ENCODE measurements at places on chromosomes 12 and 14.

- DNase-seq, result no peak
Observed at GRCh38 chr14:31026077-31026449, at the start of gene STRN3. Gene STRN3 (minus strand): TSS chr14:31026379. CDS start chr14:31026185, 194 bp downstream.

DNA sequence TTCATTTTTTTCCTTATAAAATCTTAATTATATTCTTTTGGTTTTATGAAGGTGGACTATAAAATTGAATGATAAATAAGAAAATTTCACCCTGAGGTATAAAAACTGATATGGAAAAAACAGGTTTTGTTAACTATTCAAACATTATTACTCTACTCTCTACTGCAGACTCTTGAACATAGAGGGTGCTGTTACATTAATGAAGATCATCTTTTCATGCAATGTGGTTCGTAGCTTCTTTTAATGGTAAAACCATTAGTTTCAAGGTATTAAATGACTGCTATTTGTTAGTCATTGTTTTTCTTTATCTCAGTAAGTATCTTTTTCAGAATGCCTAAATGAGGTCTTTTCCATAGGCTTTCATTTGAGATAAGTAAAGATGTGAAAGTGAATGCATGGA, 510.4 kb downstream of the SLC16A7 start:
- DNase-seq, result no peak

GRCh38 chr12:72869024-72869423, 596.9 kb downstream of the TRHDE start:
- no peak for DNase-seq

DNA sequence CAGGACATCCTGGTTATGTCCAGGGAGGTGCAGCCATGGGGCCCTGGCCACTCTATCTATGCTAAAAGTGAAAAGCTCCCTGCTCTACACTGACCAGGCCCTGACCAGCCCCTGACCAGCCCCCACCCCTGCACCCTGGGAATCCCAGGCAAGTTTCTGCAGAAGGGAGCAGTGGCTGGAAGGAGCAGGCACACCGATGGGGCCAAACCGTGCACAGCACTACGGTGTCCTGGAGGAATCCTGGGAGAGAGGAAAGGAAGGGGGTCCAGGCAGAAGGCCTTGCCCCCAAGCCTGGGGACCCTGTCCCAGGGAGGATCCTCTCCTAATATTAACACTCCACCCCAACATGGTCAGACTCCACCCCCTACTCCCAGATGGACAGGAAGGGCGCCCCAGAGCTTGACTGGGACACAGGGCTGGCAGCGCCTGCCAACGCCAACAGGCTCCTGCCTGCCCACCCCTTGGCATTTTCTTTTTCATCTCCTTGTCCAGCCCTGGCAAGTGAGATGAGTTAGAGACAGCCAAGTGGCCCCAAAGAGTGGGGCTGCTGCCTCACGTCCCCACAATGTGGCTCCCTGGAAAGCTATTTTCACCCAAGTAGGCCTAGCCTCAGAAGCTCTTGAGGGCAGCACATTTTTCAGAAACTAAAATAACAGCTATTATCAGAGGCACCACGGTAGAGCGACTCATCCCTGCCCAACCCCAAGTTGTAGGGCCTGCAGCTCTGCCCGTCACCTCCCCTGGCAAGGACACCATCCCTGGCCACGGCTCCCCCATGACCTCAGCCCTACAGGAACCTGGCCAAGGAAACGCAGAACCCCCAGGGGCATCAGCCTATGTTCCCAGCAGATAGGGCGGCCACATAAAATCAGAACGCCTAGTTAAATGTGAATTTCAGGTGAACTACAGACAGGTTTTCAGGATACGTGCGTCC, 82.6 kb downstream of the SCARB1 start:
- DNase-seq, result no peak

GRCh38 chr12:57237596-57237931, 8.1 kb downstream of the SHMT2 start:
- DNase-seq, result no peak

- DNase-seq, result no peak
Observed at GRCh38 chr12:121438905-121439304, 39.0 kb downstream of the RNF34 start.

DNA sequence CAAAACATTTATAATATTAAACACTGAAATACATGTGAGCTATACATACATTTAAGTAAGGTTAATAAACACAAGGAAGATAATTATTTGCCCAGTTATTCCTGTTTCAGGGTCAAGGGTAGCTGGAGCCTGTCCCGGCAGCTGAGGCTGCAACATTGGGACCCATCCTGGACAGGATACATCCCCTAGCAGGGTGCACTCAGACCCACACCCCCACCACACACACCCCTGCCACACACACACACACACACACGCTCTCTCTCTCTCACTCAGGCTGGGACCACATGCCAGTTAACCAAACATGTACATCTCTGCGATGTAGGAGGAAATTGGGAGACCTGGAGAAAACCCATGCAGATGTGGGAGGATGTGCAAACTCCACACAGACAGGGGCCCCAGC, 112.6 kb upstream of the TMCC3 start:
- DNase-seq, result no peak

- no peak for DNase-seq
Observed at GRCh38 chr14:90536092-90536491, 139.3 kb downstream of the CALM1 start.

DNA sequence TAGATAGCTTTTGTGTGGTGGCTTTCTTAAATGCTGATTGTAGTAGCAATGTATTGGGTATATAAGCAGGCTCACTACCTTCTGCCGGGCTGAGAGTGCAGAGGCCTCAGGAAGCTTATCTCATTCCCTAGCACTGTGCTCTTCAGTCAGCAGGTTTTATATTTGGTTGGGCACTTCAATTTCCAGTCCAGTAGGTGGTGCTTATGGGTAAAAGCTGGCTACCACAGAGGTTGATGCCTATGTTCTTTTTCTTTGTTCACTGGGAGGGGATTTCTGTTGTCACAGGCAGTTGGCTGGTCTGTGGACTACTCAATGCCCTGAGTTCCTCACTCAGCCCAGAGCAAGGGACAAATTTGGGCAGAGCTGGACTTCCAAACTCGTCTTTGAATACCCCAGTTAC, 43.0 kb upstream of the GLIPR1 start:
- no peak for DNase-seq

GRCh38 chr12:6375269-6376078, at the start of gene SCNN1A:
Gene SCNN1A (minus strand): TSS chr12:6375563. CDS start chr12:6374783, 780 bp downstream.
- no peak for DNase-seq

All from GM04504 (cell line).